Activated CD4-positive, alpha-beta memory T cell treated with anti-CD3 and anti-CD28 coated beads for 36 hours (primary cell): ENCODE measurements at places on chromosomes 2 and 18. TPM values are rescaled to one million over a fixed set of nuclear protein-coding genes. Genes with fewer than 3 reads are reported as not detected.

GPR35 gene
- 3.4 TPM for total RNA-seq

GRCh38 chr2:4180631-4181030 is 477.3 kb downstream of the DCDC2C start:
- DNase-seq: no peak

GRCh38 chr2:168478206-168478605 is 22.1 kb downstream of the CERS6 start:
- no peak for DNase-seq

- no peak for DNase-seq
Observed at GRCh38 chr18:40925071-40925541, 1029.9 kb upstream of the PIK3C3 start.

DNA sequence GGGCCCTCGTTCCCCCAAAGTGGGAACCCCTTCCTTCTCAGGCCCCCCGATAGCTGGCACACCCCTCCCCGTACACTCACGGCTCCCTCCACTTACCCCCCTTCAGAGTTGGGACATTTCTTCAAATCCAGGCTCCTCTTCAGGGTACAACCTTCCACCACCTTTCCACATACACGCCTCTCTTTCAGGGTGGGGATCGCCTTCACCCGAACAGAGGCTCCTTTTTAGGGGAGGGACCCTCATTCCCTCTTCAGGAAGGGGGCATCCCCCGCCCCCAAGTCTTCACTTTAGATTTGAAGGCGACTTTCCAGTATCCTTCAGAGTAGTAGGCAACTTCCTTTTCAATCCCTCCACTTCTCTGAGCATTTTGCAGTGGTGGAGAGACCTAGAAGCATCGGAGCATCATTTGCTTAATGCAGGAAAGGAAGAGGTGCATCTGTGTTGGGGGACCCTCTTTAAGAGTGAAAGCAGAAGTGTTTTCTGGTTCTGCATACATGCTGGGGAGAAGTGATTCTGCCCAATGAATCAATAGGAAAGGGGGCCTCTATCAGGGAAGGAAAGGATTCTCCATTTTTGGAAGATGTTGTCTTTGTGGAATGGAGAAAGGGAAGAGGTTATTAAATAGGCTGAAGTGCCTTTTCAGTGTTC is 845 bp downstream of the EML4 start:
- no peak for DNase-seq

DNA sequence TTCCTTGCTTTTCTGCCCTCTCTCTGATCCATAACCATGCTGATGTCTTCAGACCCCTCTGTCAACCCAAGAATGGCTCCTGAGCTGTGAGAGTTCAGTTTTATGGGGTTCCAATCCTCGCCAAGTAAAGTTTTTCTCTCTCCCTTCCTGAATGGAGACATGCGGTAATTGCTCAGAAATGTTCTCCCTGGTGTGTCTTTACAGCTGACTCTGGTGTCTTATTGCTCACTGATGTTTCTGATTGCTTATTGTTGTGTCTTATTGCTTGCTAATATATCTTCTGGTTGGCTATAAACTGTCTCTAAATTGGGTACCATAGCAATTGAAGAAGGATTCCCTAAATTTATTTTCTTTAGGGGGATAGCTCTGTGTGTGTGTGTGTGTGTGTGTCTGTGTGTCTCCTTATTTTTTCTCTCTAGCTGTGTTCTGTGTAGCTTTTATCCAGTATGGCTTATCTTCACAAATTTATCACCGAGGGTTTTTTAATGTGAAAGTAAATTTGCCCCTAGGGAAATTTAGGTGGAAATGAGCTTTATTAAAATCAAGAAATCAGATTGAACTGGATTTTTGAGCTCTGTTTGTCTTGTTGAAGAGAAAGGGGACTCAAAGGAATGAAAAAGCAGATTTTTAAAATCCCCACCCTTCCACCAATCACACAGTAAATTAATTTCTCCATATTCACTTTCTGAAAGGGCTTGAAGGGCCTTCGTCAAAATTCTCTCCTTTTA is 19.5 kb downstream of the MGAT5 start:
- DNase-seq: no peak

DNA sequence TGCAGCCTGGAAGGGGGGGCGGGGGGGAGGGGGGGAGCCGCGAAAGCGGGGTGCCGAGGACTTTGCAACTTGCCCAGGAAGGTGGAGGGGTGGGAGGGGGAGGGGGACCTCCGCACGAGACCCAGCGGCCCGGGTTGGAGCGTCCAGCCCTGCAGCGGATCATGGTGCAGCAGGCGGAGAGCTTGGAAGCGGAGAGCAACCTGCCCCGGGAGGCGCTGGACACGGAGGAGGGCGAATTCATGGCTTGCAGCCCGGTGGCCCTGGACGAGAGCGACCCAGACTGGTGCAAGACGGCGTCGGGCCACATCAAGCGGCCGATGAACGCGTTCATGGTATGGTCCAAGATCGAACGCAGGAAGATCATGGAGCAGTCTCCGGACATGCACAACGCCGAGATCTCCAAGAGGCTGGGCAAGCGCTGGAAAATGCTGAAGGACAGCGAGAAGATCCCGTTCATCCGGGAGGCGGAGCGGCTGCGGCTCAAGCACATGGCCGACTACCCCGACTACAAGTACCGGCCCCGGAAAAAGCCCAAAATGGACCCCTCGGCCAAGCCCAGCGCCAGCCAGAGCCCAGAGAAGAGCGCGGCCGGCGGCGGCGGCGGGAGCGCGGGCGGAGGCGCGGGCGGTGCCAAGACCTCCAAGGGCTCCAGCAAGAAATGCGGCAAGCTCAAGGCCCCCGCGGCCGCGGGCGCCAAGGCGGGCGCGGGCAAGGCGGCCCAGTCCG is 540 bp downstream of the SOX11 start:
- DNase-seq: no peak

GRCh38 chr2:18505703-18506341 is 54.6 kb downstream of the RDH14 start:
- DNase-seq: no peak
